Activated T-cell treated with anti-CD3 and anti-CD28 coated beads, Interleukin-2, amount 50 U/mL, for 48 hours (primary cell): ENCODE measurements at places on chromosomes 11 and 22.

- no peak for DNase-seq
These were observed 14.1 kb upstream of the LRRC10B start for GRCh38 chr11:61494381-61494961.

- peak; percentile 66 for DNase-seq
These were observed 76.7 kb upstream of the WNT7B start for GRCh38 chr22:46053563-46054090.

GRCh38 chr11:34749666-34750659 lies 129.1 kb downstream of the EHF start:
- no peak for DNase-seq

- peak; percentile 84 for DNase-seq
These were observed at the start of gene ADORA2A for GRCh38 chr22:24427500-24428164. TSS of gene ADORA2A (plus strand) at chr22:24427599. CDS start at chr22:24433405, 5,806 bp downstream.

DNA sequence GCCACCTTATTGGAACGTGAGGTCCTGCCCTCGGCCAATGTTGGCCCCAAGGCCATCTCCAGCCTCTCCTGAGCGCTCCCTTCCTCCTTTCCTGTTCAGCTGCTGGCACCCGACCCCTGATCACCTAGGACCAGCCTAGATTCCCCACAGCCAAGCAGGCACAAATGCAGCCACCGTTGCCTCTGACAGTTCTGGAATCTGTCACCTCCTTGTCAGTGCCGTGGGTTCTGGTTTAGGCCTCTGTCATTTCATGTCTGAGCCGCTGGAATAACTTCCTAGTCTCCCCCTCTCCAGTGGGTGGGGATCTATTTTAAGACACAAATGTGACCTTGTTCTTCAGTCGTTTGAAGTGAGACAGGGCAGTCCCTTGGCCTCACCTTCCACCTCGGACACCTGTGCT lies 29.7 kb downstream of the FADS3 start:
- no peak for DNase-seq

DNA sequence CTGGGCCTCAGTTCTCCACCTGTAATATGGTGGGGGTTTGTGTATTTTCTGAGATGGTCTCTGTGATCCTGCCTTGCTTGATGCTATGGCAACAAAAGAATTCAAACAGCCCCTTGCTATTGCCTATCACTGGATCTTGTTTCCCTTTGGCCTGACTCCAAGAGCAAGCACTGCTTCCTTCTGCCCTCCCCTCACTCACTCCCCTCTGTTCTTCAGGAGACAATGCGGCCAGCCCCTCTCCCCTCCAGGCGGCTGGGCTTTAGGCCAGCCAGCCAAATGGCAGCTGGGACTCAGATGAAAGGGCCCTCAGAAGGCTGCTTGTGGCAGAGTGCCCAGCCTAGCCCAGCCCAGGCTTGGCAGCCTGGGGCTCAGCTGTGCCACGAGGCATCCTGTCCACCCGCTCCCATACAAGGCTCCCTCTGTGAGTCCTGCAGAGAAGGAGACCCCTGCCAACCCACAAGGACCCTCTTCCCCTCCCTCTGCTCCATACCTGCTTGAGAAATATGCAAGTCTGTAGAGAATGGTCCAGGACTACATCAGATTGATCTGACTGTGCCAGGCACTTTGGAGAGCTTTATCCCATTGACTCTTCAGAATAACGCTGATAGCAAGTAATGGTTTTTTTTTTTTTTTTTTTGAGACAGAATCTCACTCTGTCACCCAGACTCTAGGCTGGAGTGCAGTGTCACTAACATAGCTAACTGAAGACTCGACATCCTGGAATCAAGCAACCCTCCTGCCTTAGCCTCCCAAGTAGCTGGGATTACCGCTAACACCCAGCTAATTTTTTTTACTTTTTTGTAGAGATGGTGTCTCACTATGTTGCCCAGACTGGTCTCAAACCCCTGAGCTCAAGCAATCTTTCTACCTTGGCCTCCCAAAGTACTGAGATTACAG lies 7.6 kb upstream of the KCTD14 start:
- no peak for DNase-seq

- DNase-seq, result no peak
These were observed 2082.1 kb upstream of the RAG2 start for GRCh38 chr11:38680166-38680565.

- DNase-seq, result no peak
These were observed 113.5 kb downstream of the SHANK2 start for GRCh38 chr11:71138737-71139425.

- no peak for DNase-seq
These were observed 3.1 kb upstream of the PTS start for GRCh38 chr11:112223121-112223520.

GRCh38 chr11:82229341-82229740 lies 504.3 kb downstream of the FAM181B start:
- no peak for DNase-seq

DNA sequence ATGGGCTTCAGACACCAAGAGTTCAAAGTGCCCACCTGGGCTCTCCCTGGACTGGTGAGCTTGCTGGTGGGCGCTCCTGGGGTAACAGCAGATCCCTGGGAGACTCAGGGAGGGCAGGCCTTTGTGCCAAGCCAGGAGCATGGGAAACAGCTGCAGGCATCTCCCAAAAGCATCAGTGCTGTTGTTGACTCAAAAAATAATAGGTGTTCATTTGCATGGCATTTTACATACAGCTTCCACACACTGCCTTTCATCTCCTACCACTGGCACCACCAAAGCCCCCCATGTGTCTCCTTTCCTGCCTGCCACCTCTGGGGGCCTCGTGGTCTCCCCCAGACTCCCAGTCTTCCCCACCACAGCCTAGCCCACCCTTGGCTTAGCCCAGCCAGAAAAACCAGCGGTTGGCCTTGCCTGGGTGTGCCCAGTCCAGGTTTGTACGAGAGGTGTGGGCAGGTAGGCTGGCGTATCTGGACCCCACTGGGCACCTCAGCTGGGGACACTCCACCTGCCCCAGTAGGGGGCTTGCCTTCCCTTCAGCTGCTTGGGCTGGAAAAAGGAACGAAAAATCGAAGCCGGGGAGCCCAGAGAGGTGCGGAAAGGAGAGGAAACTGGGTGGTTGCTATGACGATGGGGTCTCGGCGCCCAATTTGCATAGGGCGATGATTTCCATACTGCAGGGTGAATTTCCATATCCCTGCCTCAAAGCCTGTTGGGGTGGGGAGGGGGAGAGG lies 15.0 kb downstream of the POU2F3 start:
- DNase-seq, result no peak

GRCh38 chr11:84558085-84558905 lies 1068.8 kb downstream of the DLG2 start:
- DNase-seq, result no peak

GRCh38 chr22:50691521-50691920 lies 18.9 kb downstream of the SHANK3 start:
- DNase-seq, result peak; percentile 48

GRCh38 chr22:29580200-29580810 lies 608 bp downstream of the NIPSNAP1 start:
- peak; percentile 42 for DNase-seq

DNA sequence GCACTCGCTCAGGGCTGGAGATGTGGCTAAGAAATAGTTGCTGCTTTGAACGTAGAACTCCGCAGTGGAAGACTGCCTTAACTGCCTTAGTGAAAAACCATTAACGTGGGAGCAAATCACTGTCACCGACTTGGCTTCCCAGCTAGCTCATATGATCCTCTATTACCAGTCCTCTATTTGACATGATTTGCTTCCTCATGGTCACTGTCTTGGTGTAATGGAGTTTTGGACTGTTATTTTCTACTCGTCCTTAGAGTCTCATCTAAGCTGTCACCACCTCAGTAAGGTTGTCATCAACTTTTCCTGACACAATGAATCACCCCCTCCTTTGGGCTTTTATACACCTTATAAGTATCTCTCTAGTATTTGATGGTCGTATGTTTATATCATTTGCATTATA lies 167.1 kb upstream of the NARS2 start:
- DNase-seq, result no peak

GRCh38 chr11:133047036-133047770 lies 485.1 kb downstream of the OPCML start:
- no peak for DNase-seq

DNA sequence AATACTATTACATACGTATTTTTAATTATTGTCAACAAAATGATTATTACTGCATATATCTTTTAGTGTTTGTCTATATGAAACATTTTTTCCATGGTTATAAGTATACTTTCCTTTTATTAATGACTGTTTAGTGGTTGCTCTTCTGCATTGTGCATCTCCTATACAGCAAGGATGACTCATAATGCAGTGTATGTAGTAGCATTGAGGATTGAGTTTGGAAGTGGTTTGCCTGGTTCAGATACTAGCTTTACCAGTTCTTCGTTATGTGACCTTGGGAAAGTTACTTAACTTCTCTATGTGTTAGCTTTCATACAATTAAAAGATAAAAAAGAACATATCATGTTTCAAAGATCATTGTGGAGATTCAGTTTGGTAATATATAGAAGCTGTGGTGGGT lies 44.1 kb downstream of the CHORDC1 start:
- DNase-seq, result no peak

- no peak for DNase-seq
These were observed 26.1 kb upstream of the SLC25A18 start for GRCh38 chr22:17537155-17537554.

GRCh38 chr11:34521265-34521664 lies 7.7 kb upstream of the ELF5 start:
- DNase-seq, result no peak

DNA sequence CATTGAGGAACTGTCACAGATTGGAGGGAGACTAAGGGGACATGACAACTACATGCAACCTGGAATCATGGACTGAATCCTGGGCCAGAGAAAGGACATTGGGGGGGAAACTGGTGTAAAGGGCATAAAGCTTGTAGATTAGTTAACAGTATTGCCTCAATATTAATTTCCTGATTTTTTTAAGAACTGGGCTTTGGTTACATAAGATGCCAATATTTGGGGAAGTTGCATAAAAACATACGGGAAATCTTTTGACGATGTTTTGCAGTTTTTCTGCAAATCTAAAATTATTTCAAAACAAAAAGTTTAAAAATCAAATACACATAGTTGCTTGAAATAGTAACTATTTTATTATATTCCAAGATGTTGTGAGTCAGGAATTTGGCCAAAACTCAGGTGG lies 2.9 kb upstream of the FOLR3 start:
- DNase-seq, result no peak

- no peak for DNase-seq
These were observed 2198.2 kb upstream of the RAG2 start for GRCh38 chr11:38796281-38796680.
